NCI-H510A treated with DMSO at 0.1 percent for 48 hours (cell line): ENCODE measurements at places on chromosomes 11 and 22.

- no peak for DNase-seq
These were observed 60.5 kb downstream of the HIPK3 start for GRCh38 chr11:33317662-33318061.

- peak; percentile 22 for DNase-seq
These were observed 68.9 kb downstream of the ZBTB16 start for GRCh38 chr11:114128399-114128798.

GRCh38 chr11:46456269-46457001 lies 64.9 kb upstream of the CHRM4 start:
- DNase-seq: no peak

- DNase-seq: no peak
These were observed 15.9 kb downstream of the TRIM44 start for GRCh38 chr11:35678471-35678870.

- DNase-seq: no peak
These were observed 101.8 kb downstream of the USP35 start for GRCh38 chr11:78290293-78291176.

- no peak for DNase-seq
These were observed 7.0 kb upstream of the NEFH start for GRCh38 chr22:29473001-29473400.

DNA sequence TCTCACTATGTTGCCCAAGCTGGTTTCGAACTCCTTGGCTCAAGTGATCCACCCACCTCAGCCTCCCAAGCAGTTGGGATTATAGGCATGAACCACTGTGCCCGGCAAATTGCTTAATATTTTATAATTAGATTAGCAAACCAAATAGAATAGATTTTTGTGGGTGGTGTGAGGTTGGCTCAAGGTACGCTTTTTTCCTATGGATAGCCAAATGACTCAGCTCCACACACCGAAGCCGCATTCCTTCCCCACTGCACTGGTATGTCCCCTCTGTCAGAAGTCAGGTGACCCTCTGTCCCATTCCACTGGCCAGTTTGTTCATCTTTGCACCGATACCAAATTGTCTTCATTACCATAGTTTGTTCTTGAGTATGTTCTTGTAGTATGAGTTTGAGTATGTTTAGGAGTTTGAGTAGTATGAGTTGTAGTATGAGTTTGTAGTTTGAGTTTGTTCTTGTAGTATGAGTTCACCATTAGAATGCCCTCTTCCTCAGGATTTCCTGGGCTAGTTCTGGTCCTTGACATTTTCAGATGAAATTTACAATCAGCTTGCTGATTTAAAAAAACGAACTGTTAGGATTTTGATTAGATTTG lies 19.4 kb downstream of the SUSD2 start:
- DNase-seq: no peak

GRCh38 chr11:290621-291231 lies 1.8 kb downstream of the PGGHG start:
- DNase-seq: no peak

GRCh38 chr11:1916986-1917522 lies 2.4 kb upstream of the TNNT3 start:
- DNase-seq: no peak

DNA sequence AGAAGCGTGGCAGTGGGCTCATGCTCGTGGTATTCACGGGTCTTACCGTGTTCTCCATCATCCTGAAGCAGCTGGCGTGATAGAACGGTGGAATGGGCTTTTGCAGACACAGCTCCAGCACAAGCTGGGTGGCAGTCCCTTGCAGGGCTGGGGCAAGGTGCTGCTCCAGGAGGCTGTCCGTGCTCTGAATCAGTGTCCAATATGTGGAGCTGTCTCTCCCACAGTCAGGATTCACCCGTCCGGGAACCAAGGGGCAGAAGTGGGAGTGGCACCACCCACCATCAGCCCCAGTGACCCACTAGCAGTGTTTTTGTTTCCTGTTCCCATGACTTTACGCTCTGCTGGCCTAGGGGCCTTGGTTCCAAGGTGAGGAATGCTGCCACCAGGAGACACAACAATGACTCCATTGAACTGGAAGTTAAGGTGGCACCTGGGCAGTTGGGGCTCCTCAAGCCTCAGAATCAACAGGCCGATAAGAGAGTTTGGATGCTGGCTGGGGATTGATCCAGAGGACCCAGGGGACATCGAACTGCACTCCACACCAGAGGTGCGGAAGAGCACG lies 16.9 kb upstream of the CD81 start:
- no peak for DNase-seq

- DNase-seq: peak; percentile 65
These were observed 477 bp downstream of the DPAGT1 start for GRCh38 chr11:119100994-119101758.

GRCh38 chr11:121914508-121915059 lies 201.4 kb downstream of the BLID start:
- DNase-seq: no peak

GRCh38 chr11:66126808-66127555 lies 56.9 kb downstream of the PACS1 start:
- peak; percentile 79 for DNase-seq

DNA sequence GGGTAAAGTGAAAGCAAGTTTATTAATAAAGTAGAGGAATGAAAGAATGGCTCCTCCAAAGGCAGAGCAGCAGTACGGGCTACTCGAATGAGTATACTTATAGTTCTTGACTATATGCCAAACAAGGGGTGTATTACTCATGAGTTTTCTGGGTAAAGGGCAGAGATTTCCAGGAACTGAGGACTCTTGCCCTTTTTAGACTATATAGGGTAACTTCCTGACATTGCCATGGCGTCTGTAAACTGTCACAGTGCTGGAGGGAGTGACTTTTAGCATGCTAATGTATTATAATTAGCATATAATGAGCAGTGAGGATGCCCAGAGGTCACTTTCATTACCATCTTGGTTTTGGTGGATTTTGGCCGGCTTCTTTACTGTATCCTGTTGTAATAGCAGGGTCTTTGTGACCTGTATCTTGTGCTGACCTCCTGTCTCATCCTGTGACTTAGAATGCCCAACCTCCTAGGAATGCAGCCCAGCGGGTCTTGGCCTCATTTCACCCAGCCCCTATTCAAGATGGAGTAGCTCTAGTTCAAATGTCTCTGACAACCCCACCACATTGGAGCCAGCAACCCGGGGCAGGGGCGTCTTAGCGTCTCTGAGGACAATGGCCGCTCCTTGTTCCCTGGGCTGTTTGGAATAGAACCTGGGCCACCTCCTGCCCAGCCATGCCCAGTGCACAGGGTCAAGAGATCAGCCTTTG lies 34.9 kb upstream of the CD82 start:
- DNase-seq: no peak

DNA sequence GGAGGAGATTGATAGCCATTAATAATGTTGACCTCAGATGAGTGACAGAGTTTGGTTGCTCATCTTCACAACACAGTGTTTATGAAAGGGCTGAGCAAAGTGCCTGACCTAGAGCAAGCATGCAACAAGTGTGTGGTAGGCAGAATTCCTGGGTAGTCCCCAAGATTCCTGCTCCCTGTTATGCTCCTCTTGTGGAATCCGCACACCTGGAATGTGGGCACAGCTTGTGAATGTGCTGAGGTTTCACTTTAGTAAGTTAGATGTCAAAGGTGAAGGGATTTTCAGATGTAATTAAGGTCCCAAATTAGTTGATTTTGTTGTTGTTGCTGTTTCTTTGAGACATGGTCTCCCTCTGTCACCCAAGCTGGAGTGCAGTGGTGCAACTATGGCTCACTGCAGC lies 20.7 kb upstream of the SPON1 start:
- no peak for DNase-seq

DNA sequence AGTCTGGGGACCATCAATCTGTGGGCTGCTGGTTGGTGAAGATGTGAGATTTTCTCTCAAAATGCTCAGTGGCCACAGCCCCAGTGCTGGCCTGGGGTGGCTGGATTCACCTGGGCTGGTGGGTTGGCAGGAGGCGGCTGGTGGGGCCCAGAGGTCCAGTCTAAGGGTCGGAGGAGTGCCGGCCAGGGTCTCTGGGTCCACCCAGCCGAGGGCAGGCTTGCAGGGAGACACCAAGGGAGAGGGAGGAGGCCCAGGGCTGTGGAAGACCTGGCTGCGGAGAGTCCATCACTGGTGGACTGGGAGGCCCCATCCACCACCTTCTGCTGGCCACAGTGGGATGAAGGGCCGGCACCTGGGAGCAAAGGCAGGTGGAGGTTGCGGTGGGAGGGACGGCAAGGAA lies 582 bp upstream of the SHANK3 start:
- DNase-seq: no peak

GRCh38 chr11:72688929-72689328 lies 14.7 kb upstream of the PDE2A start:
- DNase-seq: no peak
